ENCODE measurements at places on chromosomes 13 and 19.

- DNase-seq, result no peak
These were observed 39.3 kb downstream of the GGACT start for GRCh38 chr13:100549316-100549715.

DNA sequence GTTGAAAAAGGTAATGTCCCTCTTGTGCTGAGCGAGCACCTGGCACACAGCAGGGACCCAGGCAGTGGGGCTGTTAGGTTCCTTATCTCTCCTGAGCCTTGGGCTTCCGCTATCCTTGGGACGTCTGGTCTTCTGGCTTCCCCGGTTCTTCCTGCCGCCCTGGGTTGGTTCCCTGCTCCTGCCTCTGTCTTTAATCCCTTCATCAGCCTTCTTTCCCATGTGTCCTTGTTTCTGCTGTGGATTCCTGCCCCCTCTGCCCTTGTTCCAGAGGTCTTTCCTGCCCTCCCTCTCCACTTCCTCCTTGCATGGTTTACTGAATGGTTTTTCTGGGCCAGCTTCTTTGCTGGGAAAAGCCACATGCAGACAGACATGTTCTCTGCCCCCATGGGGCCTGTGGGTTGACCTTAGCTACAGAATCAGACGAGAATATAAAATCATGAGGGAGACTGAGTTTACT, 2.6 kb downstream of the EPN1 start:
- DNase-seq, result no peak

DNA sequence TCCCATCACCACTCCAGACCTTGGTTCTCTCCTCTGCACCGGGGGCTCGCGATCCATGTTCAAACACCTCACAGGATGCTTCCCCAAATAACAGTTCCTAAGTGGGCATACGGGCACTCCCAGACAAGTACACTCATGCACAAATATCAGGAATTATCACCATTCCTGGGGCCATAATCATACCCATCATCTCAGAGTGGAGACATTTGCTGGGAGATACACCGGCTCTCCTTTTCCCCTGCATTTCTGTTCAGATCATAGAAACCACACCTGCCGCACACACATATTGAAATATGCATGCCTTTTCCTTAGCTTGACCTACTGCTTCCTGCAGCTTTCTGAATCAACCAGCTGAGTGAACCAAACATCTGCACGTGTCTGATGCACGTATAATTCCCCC, 33.9 kb upstream of the MBNL2 start:
- no peak for DNase-seq

GRCh38 chr13:110208116-110208515, 98.8 kb downstream of the COL4A1 start:
- DNase-seq, result no peak

DNA sequence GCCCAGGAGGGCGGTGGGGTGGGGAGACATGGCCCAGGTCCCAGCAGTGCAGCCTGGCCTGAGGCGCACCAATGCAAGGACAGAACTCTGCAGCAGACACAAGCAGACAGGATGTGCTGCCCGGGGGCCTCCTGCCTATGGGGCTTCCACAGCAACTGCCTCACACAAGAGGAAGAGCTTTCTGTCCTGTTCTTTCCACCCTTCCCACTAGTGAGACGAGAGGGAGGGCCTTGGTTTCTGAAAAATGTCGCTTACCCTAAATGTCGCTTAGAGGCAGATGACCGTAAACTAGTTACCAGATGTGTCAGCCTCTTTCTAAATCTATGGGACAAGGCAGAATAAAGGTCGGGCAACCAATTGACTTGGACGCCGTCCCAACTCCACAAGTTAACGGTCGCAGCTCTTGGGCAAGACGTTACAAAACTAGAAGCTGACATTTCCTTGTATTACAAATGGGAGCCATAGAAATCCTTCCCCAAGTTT, at the start of gene LAIR1:
Gene LAIR1, minus strand, starts transcription at position 157 of the 483 bp plus-strand sequence. Its CDS starts 127 bp downstream, at position 30.
- no peak for DNase-seq

DNA sequence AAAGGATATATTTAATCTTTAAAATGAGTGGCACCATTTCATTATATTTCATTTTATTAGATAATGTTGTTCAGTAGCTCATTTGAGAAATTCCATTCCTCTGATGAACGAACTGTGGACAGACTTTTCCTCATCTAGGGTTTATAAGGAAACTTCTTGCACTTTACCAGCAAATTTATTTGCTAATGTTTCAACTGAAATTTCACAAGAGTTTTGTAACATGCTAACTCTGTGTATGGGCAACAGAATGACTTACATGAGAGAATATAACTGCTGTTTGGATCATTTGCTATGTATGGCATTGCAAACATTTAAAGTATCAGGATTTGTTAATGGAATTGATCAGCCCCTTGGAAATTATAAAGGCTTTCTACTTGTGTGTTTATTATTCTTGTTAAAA, 3.7 kb upstream of the IRS2 start:
- no peak for DNase-seq

GRCh38 chr13:93744886-93745285, 518.3 kb downstream of the GPC6 start:
- DNase-seq, result no peak

- DNase-seq, result no peak
These were observed 6.5 kb upstream of the IFNL2 start for GRCh38 chr19:39261704-39262103.

DNA sequence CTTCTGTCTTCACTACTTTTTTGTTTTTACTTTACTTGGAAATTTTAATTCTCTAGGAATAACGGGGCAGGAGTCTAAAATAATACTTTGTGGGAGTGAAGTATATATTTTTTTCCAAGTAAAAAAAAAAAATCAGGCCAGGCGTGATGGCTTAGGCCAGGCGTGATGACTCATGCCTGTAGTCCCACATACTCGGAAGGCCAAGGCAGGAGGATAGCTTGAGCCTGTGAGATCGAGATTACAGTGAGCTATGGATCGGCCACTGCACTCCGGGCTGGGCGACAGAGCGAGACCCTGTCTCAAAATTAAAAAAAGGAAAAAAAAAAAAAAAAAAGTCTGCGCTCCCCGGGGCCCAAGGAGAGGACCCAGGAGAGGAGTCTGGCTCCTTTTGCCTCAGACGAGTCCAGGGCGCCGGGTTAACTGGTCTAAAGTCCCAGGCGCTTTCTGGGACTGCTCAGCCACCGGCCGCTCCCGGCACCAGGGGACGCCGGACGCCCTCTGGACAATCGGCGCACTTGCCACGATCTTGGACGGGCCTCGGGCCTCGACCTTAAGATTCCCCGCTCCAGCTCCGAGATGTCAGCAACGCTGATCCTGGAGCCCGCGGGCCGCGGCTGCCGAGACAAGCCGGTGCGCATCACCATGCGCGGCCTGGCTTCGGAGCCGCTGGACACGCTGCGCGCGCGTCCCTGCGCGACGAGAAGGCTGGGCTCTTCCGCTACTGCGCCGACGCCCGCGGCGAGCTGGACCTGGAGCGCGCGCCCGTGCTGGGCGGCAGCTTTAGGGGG, 2.7 kb upstream of the ZFP82 start:
- DNase-seq, result peak; percentile 10
